HuH-7 (cell line): ENCODE measurements at places on chromosomes 3 and 15.

- DNase-seq = no peak
These were observed 126.0 kb upstream of the ANKRD28 start for GRCh38 chr3:15923640-15924405.

DNA sequence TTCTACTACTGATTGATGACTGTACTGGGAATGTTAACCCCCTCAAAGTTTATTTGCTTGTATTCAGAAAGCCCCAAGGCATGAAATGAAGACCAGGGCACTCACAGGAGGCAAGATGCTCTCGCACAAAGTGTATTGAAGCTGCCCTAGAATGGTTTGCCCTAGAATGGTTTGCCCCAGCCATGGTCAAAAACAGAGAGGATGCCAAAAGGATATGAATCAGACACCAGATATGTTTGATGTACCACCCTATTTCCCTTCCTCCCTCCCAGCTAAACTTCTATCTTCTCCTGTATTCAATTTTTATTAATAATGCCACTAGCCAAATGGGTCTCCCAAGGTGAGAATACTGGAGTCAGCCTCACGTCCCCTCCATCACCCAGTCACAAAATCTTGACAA lies 101.3 kb downstream of the TMCO5A start:
- no peak for DNase-seq

DNA sequence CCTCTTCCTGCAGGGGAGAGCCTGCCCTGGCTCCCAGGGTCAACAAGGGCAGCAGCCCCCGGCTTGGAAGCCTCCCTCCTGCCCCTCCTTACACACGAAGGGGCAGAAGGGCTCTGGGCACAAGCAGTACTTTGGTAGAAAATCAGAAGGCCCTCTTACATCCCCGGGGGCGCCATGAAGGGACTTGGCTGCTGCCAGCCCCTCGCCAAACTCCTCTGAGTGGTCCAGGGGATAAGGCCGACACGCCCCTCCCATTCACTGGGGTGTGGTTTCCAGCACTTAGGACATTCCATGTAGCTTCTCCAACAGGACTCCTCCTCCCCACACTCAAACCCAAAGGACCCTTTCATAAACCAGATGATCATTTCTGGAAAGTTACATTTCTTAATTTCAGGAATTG lies 1.2 kb upstream of the ST8SIA2 start:
- DNase-seq = no peak

GRCh38 chr3:27357665-27358258 lies 11.4 kb downstream of the NEK10 start:
- DNase-seq = peak; percentile 55

DNA sequence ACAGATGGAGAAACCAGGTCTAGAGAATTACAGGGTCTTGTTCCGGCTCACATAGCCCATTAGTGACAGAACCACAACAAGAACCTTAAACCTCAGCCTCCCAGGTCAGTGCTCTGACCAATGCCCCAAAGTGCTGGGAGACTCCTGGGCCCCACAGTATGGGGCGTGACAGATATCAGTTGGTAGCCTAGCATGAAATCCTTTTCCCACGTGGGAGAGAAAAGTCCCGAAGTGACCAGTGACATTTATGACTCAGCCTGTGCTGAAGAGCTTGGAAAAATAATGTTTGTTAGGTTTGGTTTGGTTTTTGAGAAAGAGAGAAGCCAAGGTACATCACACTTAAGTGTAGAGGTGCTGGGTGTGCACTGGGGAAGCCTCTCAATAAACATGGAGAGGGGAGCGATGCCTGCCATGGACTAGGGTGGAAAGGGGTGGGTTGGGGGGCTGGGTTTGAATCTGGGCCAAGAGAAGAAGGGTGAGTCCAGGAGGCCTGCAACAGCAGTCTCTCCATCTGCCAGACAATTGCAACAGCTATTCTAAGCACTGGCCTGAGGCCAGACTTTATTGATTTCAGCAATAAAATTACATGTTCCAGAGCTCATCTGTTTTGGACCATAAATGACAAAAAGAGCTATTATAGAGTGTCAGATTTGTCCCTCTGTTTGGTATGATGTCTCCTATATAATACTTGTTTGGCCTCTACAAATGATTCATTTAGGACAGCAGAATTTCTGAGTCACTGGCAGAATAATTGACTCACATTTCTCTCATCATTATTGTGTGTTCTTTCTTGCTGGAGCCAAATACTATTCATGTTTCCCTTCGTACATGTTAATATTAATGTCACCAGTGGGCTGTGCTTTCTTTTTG lies 43.4 kb downstream of the C2CD4A start:
- DNase-seq = no peak

GRCh38 chr3:49900491-49901153 lies 3.1 kb downstream of the MST1R start:
- no peak for DNase-seq

- no peak for DNase-seq
These were observed 22.6 kb upstream of the SLC7A14 start for GRCh38 chr3:170608475-170608874.

DNA sequence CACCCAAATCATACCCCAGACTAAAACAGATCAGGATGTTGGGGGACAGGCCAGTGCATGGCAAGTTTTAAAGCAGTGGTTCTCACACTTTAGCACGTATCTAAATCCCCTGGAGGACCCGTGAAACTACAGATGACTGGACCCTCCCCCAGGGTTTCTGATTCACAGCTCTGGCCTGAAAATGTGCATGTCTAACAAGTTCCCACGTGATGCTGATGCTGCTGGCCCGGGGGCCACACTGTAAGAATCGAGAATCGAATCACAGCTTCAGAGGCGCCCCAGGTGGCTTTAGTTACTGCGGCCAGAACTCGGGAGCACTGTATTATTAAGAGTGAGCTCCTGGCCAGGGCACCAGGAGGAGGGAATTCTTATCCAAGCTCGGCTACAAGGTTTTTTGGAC lies 11.6 kb downstream of the ADAMTS17 start:
- DNase-seq = no peak

- DNase-seq = no peak
These were observed 55.4 kb upstream of the SEC13 start for GRCh38 chr3:10376353-10376752.

DNA sequence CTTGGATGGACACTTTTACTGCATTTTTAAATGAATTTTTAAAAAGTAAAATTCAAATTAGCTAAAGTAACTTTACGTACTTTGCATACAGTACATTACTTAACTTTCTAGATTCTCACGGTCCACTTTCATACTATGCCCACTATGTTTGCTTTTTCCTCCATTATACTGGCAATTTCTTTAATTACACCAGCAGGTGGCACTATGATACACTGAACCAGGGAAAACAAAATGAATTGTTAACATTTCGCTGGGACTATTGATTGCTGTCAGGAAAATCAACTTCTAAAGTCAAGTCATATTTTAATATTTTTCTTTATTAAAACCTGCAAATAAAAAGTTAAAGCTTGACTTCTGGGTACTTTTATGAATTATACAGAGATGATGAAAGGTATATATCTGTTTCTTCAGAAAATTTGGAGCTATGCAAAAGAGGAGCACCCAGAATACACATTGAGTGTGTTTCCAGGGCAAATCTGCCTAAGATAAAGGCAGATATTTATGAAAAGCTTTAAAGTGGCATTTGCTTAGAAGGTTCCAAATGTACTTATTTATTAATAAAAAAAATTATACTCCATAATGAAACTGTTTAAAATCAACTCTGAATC lies 21.8 kb upstream of the POU1F1 start:
- DNase-seq = peak; percentile 20

DNA sequence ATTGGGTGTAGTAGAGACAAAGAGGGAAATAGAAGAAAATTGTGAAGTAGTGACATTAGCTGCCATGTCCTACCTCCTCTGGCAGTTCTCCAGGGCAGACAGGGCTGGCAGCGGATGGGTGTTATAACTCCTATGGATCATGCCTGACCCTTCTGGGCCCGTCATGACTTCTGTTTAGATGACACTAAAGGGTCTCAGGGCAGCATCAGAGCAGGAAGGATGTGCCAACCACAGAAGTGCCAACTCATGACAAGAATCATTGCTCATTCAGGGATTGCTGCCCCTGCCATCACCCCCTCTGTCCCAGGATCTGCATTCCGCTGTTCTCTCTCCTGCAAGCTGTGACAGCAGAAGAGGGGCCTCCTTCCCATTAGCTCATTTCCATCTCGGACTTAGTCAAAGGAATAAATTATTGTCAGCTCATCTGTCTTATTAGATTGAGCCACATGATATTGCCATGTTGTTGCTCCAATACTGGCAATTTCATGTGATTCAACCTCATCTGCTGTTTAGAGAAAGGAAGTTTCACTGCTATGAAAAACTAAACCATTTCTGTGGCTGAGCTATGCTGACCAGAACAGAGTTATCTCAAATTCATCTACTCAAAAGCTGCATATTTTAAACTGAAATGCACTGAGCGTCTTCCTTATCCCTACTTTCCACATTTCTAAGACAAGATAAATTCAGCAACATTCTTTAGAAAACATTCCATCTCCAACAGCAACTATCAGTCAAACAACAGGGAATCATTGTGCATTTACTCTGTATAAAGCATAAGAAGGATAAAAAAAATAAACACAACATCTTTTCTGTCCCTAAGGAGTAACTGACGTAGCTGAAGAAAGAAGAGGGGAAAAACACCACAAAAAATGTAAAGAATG lies 271.6 kb downstream of the FHIT start:
- DNase-seq = no peak

GRCh38 chr3:46270474-46270873 lies 28.2 kb downstream of the CCR3 start:
- DNase-seq = no peak

GRCh38 chr3:154931484-154931883 lies 148.6 kb upstream of the MME start:
- DNase-seq = no peak

GRCh38 chr15:77398927-77399326 lies 21.0 kb downstream of the PEAK1 start:
- DNase-seq = no peak

DNA sequence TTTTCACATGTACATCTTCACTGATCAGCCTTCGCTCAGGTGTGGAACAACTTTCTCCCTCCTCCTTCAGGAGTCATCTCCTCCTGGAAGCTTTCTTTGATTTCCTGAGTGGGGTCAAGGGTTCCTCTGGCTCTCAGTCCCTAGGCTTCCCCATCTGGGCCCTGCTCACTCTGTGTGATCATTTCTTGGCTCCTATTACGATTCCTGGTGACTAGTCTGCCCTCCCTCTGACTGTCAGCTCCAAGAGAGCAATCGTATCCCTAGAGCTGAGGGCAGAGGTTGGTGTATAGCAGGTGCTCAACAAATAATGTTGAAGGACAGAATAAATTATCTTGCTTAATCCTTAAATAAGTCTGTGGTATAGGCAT lies 15.3 kb upstream of the PRKCD start:
- no peak for DNase-seq

- no peak for DNase-seq
These were observed 898 bp downstream of the SMAD3 start for GRCh38 chr15:67066041-67066958.

DNA sequence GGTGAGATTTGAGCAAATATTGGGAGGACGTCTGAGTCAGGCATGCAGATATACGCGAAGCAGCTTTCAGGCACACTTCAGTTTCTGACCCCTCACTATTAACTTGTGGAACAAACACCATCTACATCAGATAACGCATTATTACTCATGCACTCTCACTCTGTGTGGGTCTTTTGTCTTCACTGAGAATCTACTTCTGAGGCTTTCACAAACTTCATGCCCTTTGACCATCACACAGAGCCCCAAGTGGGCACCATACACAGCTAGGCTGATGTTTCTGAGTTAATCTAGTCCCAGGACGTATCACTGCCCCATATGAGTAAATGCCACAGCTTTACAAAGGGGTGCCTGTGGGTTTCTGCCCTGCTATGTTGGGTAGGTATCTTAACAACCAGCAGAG lies 39.6 kb upstream of the IP6K2 start:
- no peak for DNase-seq

DNA sequence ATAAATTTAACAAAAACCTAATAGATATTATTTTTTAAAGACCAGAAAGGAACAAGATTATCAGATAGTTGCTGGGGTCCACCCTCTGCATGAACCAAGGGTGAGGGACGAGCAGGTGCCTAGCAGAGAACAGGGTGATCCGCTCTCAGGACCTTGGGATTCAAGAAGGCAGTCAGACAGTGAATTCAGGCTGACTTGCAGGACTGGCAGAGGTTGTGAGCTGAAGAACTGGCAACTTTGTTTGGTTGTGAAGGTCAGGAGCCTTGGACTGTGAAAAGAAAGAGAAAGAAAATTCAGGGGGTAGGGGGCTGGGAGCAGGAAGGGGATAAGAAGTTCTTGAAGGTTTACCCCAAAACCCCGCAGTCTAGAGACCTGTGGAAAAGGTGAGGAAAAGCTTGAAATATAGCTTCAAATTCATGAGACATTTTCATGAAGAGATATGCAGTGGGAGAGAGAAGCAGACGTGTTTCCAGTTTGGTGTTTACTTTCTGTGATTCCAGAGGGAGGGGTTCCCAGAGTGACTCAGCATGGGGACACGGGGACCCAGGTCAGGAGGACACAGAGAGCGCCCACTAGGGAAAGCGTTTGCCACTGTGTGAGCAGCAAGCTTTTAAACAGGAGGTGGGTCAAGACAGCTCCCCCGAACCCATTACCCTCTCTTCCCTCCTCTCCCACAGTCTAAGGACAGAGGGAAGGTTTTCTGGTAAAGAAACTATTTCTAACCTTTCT lies 217.2 kb upstream of the UMPS start:
- peak; percentile 24 for DNase-seq

- no peak for DNase-seq
These were observed 9.2 kb upstream of the ITGA11 start for GRCh38 chr15:68441045-68441743.

- DNase-seq = no peak
These were observed 31.4 kb downstream of the GOLGA8S start for GRCh38 chr15:23385886-23386430.

DNA sequence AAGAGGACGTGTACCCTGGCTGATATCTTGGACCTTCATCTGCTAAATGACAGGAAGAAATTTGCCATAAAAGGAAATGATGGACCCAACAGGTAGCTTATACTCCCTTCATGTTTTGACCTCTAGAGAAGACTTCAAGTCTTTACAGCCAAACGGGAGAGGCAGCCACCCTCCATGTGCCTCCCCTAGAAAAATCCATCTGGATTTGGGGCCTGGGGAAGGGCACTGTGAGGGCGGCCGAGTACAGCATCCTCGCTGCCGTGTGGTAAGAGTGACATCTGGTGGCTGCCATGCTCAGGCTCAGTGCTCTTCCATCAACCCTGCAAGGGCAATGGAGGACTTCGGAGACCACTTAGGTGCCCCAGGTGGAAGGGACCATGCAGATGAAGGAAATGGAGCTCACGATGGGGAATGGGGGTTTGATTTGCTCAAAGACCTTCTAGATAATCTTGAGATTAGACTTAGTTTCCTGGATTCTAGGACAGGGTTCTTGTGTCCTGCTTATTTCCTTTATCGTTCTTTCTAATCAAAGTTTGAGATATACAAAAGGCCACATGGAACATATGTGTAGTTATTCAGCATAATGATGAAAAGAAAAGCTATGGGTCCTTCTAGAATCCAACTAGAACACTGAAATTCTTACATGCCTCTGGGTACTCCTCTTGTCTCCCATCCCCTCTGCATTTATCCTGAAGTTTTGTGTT lies 44.4 kb downstream of the AQP9 start:
- DNase-seq = peak; percentile 48
